ENCODE measurements at places on chromosomes 5 and 9.

DNA sequence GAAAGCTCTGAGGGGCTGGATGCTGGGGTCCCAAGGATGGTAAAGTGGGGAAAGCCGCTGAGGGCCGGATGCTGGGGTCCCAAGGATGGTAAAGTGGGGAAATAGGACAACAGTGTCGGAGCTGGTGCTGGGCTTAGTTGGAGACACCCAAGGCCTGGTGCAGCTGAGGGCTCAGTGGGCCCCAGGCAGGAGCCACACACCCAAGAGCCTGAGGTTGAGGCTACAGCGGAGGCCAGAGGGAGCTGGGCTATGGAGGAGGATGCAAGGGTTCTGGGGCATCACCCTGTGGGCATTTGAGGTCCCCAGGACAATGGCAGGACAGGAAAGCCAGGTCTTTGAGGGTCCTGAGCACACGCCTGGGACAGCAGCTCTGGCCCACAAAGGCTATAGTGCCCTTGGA is 19.1 kb upstream of the SLC9A3 start:
- DNase-seq, result no peak

- no peak for DNase-seq
Measured at GRCh38 chr9:107049046-107049802, 186.3 kb downstream of the ZNF462 start.

GRCh38 chr5:52831786-52832511 is 44.2 kb downstream of the ITGA1 start:
- DNase-seq, result no peak

GRCh38 chr5:90334741-90335140 is 74.8 kb downstream of the CETN3 start:
- no peak for DNase-seq

GRCh38 chr9:130287736-130288135 is 22.2 kb downstream of the HMCN2 start:
- no peak for DNase-seq

DNA sequence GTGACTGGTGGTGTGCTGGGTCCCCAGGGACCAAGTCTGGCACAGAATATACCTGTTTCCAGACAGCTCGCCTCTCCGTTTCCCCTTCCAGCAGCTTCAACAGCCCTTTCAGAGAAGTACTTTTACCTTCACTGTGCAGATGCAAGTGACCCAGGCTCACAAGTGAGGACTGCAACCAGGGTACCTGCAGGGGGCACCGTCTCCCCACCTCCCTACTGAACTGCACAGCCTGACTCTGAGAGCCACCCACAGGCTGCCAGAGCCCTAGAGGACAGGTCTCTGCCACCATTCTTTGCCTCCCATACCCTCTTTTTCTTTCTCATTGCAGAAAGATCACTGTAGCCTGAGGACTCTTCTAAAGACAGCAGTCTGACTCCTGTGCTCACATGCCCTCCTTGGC is 15.4 kb downstream of the IL9 start:
- no peak for DNase-seq

- no peak for DNase-seq
Measured at GRCh38 chr5:93886098-93886806, 144.9 kb upstream of the POU5F2 start.

GRCh38 chr9:125659201-125659840 is 47.7 kb downstream of the MAPKAP1 start:
- no peak for DNase-seq

DNA sequence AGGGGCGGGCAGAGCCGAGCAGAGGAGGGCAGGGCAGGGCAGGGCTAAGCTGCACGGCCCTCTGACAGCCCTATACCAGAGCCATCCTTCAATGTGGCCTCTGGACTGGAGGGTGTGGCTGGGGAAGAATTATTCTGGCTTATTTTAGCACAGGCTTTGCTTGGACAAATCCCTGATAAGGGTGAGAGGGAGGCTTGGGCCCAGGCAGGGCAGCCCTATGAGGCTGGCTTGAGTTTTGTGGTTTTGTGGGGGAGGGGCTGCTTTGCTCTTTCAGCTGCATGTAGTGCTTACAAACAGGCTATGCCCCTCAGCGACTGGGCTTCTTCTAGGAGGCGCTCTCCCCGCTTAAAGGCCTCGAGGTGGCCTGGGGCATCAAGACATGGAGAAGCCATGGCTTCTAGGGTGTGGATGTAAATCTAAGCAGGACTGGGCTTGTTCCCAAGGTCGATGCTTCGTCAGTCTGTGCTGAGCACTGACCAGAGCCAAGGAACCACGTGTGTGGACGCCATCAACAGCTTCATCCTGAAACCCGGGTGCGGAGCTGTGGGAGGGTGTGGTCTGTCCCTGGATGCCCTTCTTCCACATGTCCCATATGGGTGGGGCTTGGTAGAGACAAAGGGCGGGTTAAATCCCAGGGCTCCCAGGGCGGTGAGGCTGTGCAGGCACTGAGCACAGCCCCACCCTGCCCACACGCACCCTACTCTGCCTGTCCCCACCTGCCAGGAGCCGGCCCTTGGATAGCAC is 45.7 kb upstream of the IPPK start:
- no peak for DNase-seq

DNA sequence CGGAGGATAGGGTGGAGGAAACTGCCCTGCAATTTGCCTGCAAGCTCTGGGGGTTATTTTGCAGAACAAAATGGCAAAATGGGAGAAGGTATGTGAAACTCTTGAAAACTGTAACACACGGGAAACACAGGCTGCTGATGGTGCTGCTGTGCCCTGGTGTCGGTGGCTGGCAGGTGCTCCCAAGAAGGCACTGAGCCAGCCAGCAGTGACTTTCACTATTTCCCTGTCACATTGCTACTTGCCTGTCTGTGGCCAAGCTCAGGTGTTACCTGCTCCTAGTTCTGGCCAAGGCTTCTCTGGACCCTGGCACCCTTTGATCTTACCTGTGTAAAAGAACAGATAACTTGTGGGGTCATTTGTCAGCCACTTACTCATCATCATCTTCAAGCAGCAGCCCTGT is 102.2 kb downstream of the CMYA5 start:
- DNase-seq, result no peak
